ENCODE measurements at places on chromosomes 16 and 17.

DNA sequence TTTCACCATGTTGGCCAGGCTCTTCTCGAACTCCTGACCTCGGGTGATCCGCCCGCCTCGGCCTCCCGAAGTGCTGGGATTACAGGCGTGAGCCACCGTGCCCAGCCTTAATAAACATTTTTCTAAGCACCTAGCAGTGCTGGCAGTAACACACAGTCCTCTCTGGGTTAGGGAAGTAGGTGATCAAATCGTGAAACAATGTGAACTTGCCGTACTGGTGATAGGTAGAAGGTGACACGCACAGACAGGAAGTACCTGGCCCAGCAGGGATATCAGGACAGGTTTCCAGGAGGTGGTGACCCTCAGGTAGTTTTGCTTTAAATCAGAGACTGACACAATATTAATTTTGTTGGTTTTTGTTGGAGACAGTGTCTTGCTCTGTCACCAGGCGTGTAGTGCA, 4.5 kb downstream of the PLD2 start:
- no peak for DNase-seq

DNA sequence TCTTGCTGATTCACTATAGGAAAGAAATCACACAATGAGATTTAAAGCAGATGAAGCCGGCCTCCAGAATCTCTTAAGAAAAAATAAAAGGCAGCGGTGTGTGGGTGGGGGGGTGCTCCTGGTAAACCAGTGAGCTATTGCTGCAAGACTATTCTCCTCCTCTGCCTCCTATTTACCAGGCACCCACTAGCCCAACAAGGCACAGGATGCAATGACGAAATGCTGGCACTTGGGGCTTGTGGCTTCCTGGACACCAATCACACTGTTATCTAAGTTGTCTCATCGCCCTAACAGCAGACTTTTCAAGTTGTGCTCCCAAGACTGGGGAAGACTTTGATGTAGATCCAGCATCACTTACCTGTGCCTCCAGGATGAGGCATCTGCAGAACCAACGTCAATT, 50.2 kb upstream of the NDRG4 start:
- DNase-seq = peak; percentile 59

GRCh38 chr16:88759245-88759975, 25.6 kb downstream of the PIEZO1 start:
- no peak for DNase-seq

DNA sequence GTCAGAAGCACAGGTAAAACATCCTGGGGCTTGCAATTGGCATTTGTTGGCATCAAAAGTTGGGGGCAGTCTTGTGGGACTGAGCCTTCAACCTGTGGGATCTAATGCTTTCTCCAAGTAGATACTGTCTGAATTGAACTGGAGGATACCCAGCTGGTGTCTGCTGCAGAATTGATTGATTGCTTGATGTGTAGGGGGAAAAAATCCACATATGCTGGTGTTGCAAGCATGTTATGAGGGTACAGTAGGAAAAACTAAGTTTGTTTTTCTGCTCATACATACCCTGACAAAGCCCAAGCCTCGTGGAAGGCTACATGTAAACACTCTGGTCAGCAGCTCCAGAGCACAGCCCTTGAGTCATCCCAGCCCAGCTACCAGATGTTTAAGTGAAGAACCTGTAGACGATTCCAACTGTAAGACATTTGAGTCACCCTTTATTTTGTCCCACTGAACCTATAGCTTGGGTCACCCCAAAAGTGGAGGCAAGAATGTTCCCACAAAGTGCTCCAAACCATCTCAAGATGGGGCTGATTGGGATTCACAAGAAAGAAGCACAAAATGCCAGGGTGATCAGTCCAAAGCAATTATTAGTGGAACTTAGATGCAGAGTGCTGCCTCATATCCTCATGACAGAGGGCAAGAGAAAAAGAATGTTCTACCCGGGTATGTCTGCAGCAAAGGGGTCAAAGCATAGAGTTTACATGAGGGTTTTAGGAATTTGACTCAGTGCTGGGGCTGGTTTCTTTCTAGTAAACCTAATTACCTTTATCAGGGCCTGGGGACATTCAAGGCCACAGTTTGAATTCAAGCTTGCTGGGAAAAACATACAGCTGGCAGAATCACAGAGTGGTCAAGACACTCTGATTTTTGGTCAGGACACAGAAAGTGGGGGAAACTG, 9.6 kb upstream of the APPBP2 start:
- DNase-seq = no peak

All from hematopoietic multipotent progenitor cell (in vitro differentiated cells).